Activated CD4-positive, alpha-beta T cell treated with anti-CD3 and anti-CD28 coated beads, Interleukin-2, amount 50 U/mL, for 24 hours (primary cell): ENCODE measurements at places on chromosomes 13 and 19.

GRCh38 chr19:45994456-45994997, 740 bp upstream of the CCDC61 start:
- no peak for DNase-seq

- no peak for DNase-seq
These were observed 7.9 kb downstream of the AP2S1 start for GRCh38 chr19:46842791-46843190.

DNA sequence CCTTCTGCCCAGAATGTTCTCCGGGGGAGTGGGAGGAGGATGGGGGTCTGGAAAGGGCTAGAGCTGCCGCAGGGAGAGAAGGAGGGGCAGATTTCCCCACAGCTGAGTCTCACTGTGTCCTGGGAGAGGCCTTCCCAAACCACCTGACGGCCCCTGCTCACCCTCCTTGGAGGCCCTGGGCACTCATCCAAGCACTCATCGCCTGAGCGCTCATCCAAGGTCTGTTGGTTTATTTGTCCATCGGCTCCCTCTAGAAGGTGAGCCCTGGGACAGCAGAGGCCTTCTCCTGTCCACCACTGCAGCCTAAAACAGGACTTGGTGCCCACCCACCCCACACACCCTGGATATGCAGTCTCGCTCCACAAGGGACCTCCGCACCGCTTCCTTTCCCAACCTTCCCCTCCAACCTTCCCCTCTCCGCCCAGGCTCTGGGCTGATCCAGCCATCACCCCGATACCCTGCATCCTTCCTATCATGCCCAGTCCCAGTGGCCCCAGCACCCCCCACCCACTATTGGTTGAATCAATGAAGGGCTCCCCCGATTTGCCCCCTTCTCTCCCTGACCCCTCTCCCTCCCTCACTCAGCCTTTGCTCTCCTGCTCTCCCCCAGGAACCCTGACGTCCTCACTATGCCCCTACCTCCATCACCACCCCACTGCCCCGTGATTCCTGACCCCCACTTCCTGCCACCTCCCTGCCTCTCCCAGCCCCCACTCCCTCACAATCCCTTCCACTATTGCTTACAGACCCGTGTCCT, 1.7 kb downstream of the UBXN6 start:
- no peak for DNase-seq

DNA sequence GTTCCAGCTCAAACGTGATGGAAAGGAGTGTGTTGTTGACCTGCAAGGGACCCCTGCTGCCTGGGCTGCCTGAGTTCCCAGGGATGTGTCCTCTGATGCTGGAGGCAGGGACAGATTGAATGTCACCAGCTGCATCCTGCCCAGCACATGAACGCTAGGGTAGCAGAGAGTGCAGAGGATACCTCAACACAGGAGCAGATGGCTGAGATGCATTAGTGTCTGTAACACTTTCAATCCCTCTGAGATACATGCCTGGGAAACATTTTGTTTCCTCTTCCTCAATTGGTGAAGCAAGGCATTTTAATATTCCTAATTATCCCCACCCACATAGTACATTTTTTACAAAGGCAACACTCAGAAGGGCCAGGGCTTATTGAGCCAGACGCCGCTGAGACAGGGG, 106.4 kb upstream of the UBL3 start:
- no peak for DNase-seq

DNA sequence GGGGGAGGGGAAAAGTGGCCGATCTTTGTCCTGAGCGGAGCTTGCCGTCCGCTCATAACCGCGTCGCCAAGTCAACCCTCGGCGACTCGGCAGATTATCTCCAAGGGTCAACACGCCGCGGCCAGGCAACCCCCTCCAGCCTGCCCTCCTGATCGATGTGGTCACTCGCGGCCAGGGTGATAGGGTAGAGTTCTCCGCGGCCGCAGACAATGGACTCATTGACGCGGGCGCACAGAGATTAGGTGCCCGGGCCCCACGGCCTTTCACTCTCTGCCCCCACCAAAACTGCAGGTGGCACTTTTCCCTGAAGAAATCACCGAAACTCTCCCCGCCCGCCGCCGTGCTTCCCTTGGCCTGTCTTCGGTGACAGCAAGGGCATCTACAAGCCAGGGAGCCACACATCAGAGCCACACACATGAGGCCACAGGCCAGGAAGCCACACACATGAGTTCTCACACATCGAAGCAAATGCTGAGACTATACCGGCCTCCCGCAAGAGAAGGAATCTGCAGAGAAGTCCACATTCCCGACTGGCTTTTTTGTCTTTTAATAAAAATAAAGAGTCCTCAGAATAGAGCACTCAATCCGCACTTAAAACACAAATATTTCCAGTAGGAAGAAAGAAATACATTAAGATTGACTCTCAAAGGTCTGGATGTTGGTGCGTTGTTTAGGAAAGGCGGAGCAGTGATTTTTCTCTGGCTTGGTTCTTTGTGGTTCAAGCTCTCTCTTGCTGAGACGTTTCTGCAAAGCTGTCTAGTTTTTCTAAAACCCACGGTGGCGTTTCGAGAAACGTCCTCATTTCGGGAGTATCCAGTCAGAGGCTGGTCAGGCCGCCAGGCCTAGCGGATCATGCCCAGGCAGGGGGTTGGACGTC, 1.5 kb upstream of the PDX1 start:
- no peak for DNase-seq

GRCh38 chr19:29492769-29493168, 33.0 kb upstream of the VSTM2B start:
- no peak for DNase-seq

GRCh38 chr13:52850396-52851136, 2.1 kb upstream of the PCDH8 start:
- DNase-seq, result no peak

DNA sequence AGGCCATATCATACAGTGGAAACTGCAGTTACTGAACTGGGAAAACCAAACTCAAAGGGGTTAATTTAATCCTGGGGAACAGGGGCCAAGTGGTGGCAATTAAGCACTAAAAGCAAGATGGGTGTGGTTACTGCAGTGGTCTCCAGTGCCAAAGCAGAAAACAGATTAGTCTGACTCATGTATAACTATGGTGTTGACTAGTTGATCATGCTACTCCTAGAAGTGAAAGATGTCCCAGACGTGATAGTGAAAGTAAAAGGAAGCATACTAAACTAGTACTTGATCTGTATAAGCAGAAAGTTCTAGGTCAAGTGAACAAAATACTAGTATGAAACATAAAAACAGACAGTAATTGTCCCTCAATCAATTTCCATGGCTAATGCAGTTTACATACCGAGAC, 360.0 kb upstream of the SLITRK5 start:
- no peak for DNase-seq

DNA sequence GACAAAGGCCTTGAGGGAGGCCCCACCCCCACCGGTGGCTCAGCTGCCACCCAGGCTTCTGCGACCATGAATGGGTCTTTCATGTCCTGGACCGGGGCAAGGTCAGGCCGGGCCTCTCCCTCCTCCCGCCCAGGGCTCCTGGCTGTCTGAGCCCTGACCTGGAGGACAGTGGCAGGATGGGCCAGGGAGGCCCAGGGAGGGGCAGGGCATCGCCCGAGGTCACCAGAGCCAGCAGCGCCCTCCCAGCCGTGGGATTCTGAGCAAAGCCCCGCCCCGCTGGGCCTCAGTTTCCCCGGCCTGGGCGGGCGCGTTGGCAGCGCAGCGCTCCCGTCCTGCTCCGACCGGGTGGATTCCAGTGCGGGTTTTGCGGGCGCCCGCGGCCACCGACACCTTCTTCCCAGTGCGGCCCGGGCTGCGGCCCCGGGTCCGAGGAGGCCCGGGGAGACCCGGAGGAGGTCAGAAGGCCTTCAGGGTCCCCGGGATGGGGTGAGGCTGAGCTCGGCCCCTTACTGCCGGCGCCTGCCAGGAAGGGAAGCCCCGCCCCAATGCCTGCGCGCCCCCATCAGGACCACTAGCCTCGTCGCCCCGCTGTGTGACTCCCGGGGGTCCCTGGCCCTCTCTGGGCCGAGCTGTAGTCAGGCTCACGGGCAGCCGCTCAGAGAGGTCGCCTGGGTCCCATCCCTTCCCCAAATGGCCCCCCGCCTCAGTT, 24.6 kb upstream of the SEMA6B start:
- no peak for DNase-seq

DNA sequence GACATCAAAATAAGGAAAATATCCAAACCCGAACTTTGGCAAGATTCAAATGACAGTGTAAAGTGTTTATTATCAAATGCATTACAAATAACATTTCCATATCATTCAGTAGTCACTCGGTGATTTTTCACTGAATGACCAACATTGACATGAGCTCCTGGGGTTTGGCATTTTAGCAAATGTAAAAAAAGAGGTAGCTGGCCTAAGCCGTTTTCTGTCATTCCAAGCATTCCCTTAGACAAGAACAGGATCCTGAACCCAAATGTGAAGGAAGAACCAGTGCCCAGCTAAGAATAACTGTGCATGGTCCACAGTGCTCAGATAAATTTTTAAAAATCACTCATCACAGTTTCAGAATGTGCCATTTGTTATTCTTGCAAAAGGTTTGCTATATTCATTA, 327.9 kb downstream of the GPC6 start:
- no peak for DNase-seq

- no peak for DNase-seq
These were observed 16.1 kb downstream of the ZNF506 start for GRCh38 chr19:19805480-19805879.

- DNase-seq, result no peak
These were observed 61.0 kb upstream of the SHISA2 start for GRCh38 chr13:26112843-26113242.

GRCh38 chr13:108789476-108789875, 160.1 kb downstream of the MYO16 start:
- no peak for DNase-seq

- DNase-seq, result no peak
These were observed 48.7 kb downstream of the CCNE1 start for GRCh38 chr19:29860492-29860891.

- no peak for DNase-seq
These were observed 7.3 kb downstream of the ADGRL1 start for GRCh38 chr19:14198384-14199376.

- no peak for DNase-seq
These were observed 110.6 kb downstream of the B3GLCT start for GRCh38 chr13:31310356-31310755.

- DNase-seq, result no peak
These were observed 28.4 kb upstream of the LATS2 start for GRCh38 chr13:21089830-21090229.

DNA sequence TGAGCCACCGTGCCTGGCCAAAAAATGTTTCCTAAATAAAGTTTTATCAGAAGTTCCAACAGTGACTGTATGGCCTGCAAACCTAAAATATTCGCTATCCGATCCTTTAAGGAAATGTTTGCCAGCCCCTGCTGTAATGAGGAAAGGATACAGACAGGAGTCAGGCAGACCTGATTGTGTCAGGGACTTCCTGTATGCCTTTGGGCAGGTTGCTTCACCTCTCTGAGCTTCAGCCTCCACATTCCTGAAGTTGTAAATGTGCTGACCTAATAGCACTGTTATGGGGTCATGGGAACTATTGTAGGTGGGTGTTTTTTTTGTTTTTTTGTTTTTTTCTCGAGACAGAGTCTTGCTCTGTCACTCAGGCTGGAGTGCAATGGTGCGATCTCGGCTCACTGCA, 6.2 kb downstream of the ABHD8 start:
- DNase-seq, result no peak

GRCh38 chr13:44151474-44151873, 222.2 kb upstream of the SERP2 start:
- no peak for DNase-seq

DNA sequence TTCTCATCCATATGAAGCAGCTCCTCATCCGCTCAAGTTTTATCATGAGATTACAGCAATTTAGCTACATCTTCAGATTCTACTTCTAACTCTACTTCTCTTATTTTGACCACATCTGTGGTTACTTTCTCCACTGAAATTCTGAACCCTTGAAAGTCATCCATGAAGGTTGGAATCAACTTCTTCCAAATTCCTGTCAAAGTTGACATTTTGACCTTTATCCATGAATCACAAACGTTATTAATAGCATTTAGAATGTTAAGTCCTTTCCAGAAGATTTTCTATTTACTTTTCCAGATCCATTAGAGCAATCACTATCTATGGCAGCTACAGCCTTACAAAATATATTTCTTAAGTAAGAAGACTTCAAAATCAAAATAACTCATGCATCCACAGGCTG, 421.7 kb upstream of the GPC6 start:
- no peak for DNase-seq

- no peak for DNase-seq
These were observed 25.4 kb upstream of the SEMA6B start for GRCh38 chr19:4584670-4585460.

DNA sequence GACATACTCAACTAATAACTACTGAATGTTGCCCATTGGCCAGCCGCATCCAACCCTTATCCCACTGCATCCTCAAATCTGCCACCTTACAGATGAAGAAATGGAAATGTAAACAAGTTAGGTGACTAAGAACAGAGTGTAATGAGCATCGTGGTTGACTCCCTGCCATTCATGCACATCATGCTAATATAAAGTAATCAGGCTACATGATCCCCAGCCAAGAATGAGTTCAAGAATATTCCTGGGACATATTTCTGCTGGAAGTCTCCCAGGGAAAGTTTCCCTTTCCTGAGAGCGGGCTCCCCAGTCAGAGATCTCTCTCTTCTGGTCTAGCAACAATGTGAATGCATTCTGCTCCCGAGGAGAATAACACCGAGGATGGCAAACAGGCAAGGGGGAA, 55.9 kb upstream of the SERP2 start:
- no peak for DNase-seq

DNA sequence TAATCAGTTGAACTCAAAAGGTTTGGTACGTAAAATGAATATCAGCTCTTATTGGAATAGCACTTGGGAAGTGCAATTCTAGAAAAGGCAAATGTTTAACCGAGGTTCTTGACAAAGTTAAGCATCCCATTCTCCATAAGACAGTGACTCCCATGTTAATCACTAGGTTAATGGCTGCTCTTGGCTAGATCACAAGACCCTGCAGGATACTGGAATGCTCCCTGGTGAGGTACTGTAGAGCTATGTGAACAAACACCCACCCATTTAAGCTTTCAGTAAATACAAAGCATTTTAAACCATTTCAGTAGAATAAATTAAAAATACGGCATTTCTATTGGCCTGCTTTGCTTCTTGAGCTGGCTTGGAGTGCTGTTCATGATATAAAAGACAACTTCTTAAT, 56.5 kb downstream of the TDRD3 start:
- DNase-seq, result no peak

DNA sequence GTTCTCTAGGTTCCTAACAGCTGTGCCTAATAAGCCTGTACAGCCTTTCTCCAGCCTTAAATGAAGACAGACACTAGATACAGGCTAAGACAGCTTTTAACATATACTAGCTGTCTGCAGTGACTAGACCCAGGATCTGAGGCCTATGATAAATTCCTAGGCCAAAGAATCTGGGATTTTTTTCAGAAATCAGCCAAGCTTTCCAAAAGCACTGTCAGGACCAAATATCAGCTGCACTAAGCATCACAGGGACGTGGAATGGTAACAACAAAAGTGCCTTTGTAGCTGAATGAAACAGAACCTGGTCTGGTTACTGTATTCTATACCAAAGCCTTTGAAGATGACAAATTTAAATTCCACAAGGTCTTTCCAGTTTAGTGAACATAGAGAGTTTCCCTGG, 77.9 kb upstream of the DOCK9 start:
- DNase-seq, result no peak

GRCh38 chr13:105471673-105472072, 1063.8 kb downstream of the EFNB2 start:
- DNase-seq, result no peak

- peak; percentile 12 for DNase-seq
These were observed 14.0 kb downstream of the SCGB2B2 start for GRCh38 chr19:34662919-34663318.
